ENCODE measurements at places on chromosomes 6 and 20.

DNA sequence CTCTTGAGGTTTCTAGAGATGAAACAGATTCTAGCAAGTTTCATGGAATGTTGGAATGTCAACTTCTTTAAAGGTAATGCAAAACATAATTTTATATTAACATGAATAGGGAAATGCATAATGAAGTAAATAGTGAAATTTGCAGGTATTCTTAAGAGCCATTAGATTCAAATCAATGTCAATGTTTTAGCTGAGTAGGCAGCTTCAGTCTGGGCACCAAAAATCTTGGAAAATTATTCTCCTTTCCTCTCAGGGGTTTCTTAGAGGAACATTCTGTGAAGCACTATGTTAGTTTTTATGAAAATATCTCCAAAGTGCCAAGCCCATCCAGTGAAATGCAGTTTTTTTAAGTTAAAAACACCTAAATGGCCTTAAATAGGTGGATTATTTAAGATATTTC is 300.8 kb downstream of the PAX1 start:
- DNase-seq, result no peak

DNA sequence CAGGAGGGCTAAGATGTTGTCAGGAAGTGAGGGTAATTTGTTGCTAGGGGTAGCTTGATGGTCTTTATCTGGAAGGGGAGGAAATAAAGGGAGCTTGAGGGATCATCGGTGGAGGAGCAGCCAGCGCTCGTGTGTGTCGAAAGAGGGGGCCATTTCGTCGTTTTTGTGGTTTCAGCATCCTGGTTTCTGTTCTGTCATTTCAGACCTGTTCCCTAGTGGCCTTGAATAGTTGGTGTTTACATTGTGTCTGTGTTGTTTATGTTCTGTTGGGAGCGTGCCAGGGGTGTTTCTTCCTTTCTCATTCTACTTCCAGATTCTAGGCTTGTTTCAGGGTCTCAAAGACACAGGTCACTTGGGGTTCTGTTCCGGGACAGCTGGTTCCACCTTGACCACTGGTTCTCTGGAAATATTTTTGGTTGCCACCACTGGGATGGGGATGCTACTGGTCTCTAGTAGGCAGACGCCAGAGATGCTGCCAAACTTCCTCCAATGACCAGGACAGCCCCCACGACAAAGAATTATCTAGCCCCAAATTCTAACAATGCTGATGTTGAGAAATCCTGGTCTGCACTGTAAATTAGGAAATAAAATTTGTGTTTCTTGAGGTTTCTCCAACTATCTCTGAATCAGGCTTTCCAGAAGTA is 113.9 kb upstream of the NAA20 start:
- DNase-seq, result no peak

DNA sequence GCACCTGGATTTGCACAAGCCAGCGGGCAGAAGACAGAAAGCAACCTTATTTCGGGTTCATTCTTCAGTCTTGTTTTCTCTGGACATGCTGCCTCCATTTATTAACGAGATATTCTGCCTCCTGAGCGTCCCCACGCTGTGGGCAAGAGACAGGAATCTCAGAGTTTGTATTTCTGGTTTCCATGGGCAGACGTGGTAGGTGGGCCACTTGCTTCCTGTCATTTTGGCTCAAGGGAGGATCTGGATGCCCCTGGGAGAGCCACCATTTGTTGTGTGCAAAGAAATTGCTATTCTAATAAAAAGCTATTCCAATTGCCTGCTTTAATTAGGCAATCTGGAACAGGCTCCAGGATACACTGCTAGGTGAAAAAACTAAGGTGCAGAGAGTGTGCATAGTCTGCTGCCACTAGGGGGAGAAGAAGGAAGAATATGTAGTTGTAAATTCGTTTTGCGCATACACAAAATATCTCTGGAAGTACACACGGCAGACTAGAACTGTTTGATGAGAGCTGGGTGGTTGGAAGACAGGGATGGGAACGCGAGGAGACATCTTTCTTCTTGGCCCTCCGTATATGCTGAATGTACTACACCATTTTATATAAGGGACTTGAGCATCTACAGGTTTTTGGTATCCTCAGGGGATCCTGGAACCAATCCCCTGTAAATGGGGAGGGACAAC is 30.1 kb upstream of the SLC16A10 start:
- peak; percentile 5 for DNase-seq

DNA sequence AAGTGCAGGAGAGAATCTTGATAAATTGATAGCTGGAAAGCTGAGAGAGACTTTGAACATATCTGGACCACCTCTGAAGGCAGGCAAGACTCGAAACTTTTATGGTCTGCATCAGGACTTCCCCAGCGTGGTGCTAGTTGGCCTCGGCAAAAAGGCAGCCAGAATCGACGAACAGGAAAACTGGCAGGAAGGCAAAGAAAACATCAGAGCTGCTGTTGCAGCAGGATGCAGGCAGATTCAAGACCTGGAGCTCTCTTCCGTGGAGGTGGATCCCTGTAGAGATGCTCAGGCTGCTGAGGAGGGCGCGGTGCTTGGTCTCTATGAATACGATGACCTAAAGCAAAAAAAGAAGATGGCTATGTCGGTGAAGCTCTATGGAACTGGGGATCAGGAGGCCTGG is 4.6 kb upstream of the CDKN1A start:
- DNase-seq, result no peak

DNA sequence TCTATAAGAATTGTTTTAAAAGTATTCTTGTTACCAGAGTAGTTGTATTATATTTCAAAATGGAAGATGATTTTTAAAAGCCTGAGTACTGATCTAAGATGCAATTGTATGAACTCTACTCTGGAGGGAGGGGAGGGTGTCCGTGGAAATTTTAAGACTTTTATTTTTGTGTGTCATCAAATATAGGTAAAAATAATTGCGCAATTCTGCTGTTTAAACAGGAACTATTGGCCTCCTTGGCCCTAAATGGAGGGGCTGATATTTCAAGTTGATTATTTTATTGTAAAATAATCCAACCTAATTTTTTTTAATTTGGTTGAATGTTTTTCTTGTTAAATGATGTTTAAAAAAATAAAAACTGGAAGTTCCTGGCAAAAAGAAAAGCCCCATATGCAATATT is 38.1 kb upstream of the RPP40 start:
- DNase-seq, result no peak

GRCh38 chr6:47203938-47204611 is 105.6 kb downstream of the TNFRSF21 start:
- no peak for DNase-seq

- DNase-seq, result no peak
Measured at GRCh38 chr6:35686873-35687555, 1.7 kb downstream of the FKBP5 start.

DNA sequence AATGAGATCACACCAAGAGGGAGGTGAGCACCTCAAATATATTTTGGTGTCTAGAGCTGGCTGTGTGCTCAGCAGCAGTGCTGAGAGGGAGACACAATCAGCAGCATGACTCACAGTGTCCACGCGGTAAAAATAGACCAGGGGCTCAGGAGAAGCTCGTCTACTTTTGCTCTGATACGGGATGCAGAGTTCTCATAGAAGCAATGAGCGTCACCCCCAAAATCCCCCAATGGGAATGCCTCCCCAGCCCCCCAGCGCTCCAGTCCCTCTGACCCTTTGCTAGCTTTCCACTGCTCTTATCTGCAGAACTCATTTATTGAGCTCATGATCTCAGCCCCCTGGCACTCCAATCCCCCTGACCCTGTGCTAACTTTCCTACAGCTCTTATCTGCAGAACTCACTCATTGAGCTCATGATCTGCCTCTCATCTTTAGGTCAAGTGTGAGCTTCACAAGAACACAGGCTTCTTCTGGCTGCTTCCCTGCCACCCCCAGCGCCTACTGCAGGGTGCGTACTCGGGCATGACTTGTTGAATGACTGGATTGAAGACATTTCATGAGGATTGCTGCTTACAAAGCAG is 34.0 kb downstream of the SYNDIG1 start:
- no peak for DNase-seq

- no peak for DNase-seq
Measured at GRCh38 chr6:30142665-30143064, 6.7 kb downstream of the TRIM40 start.

- DNase-seq, result no peak
Measured at GRCh38 chr6:156269751-156270369, 507.3 kb upstream of the ARID1B start.

DNA sequence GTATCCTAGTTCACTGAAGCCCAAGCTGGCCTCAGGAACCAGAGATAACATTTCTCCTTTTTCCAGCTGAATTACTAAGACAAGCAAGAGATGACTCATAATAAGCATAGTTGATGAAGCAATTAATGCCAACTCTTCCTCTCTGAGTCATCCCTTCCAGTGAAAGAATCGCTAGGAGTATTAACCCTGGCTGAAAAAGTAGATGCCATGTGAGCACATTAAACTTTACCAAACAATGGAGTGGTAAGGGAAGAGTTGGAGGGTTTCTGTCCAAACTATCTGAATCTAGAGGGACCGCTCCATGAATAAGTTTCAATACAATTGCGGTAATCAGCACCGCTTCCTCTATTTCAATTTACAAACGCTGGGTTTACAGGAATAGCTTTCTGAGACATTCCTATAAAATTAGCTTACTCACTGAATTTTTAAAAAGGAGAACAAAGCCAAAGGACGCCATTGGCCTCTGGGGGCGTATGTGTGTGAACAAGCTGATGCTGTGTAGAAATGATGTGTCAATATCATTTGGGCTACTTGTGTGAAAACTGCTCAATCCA is 48.3 kb downstream of the ATXN1 start:
- peak; percentile 79 for DNase-seq

DNA sequence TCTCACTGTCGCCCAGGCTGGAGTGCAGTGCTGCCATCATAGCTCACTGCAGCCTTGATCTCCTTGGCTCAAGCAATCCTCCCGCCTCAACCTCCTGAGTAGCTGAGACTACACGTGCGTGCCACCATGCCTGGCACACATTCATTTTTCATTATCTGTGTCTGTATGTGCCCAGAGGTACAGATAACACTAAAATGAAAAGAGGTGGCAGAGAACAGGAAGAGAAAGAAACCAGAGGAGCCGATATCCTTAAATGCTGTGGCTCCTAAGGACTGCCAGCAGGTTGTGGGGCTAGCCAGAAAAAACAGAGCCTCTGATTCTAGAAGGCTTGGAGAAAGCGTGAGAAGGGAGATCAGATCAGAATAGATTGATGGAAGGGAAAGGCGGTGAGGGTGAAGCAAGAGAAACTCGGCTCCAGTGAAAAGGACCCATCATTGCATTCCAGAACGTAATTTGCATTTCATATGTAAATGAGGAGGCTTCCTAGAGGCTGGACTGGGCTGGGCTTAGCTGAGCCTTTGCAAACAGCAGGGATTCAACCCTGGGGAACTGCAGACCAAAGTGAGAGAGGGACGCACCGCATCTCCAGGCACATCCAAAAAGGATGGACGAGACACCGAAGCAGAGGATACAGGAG is 64.2 kb downstream of the GCNT2 start:
- DNase-seq, result no peak

DNA sequence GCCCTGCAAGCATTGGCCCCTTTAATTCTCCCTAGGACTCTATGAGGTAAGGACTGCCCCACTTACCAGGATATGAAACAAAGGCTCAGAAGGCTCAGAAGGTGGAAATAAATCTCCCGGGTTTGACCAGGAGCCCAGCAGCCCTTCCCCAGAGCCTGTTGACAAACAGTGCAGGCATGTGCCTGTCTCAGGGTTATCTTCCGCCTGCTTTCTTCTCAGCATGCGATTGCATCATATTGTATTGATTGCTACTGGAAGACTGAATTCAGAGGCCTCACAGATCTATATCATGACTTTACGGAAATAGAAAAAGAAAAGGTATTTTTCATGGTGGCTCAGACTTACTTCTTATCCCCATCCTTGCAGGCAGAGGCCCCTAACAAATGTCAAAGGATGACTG is 92.7 kb downstream of the PHACTR3 start:
- no peak for DNase-seq

DNA sequence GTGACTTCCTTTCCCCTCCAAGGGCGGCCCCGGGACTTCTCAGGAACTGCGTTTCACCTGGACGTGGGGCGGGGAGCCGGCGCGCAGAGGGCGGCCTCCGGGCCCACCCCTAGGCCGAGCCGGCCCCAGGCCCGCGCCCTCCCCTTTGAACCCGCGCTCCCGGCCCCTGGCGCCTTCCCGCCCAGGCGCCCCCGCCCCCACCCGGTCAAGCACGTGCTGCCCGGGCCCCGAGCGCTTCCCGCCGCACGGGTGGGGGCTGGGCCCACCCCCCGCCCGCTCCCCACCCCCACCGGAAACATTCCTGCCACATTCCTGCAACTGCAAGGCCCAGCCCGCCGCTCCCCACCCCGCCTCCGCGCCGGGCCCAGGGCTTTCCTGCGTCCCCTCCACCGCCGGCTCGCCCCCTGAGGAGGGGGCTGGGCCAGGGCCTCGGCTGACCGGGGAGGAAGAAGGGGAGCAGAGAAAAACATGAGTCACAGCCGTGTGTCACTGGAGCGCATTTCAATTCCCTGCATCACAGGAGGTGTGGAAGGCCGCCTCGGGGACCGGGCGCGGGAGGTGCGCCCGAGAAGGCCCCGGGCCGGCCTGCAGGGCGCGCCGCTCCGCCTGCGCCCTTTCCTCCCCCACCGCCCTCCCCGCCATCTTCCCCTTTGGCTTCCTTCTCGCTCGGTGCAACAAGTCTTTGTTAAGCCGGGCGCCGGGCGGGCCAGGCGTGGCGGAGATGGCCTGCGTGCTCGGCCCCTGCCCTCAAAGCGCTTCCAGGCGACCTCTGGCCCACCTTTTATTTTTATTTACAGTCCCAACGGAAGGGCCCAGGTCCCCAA is 1.2 kb upstream of the HMGA1 start:
- no peak for DNase-seq

DNA sequence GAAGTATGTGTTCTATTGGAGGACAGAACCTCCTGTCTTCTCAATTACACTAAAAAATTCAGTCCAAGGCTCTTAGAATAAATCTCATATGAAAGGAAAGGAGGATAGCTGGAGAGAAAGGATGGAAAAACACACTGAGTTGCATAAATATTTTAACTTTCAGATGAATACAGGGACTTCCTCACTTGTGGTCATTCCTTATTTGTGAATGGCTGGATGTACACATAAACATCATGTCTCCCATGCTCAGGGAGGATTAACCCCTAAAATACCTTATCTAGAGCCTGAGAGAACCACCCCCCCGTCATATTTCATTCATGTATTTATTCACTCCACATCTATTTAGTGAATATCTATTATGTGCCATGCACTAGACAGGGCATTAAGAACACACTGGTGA is 217.6 kb upstream of the CITED2 start:
- no peak for DNase-seq

DNA sequence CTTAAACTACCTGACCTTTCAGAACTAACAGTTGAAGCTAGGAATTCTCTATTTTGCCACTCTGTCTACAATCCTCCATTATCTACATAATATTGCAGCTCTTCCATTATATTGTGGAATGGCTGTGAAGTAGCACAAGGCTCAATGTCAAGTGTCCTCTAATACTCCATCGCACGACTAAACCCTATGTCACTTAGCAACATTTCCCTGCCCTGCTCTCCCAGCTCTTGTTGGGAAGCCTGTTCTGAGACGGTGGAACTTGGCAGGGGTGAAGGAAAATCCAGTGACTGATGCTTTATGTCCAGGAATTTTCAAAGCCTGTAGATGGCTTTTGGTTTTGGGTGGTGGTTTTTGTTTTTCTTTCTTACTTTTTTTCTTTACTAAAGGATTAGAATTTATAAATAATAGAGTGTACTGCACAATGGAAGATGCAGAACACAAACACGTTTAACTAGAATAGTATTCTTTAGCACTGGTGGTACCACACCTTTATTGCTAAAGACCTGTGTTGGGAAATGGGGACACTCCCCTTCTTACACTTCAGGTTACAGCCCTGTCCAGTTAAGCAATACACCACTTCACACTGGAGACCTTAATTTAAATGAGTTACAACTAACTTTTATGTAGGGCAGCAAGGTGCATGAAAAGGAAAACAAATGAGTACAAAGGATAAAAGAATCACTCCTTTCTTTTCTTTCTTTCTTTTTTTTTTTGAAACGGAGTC is 20.7 kb upstream of the AMD1 start:
- DNase-seq, result no peak

- no peak for DNase-seq
Measured at GRCh38 chr6:113969888-113970804, 802 bp downstream of the HDAC2 start.
